ENCODE measurements at places on chromosomes 16 and 17.

DNA sequence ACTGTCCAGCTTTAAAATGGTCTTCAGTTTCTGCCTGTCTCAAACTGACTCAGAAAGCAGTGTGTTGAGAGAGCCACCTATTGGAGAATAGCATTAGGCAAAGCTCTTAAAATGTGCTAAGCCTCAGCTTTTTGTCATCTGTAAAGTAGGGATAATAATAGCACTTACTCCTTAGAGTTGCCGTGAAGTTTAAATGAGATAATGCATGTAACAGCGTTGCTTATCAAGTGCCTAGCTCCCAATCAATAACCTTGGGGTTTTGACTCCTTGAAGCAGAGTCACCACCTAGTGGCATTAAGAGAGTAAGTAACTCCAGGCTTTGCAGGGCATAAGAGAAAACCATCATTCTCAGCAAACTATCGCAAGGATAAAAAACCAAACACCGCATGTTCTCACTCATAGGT lies 163.3 kb downstream of the HS3ST2 start:
- no peak for DNase-seq

- DNase-seq = no peak
Measured at GRCh38 chr17:51365090-51365489, 104.7 kb downstream of the UTP18 start.

DNA sequence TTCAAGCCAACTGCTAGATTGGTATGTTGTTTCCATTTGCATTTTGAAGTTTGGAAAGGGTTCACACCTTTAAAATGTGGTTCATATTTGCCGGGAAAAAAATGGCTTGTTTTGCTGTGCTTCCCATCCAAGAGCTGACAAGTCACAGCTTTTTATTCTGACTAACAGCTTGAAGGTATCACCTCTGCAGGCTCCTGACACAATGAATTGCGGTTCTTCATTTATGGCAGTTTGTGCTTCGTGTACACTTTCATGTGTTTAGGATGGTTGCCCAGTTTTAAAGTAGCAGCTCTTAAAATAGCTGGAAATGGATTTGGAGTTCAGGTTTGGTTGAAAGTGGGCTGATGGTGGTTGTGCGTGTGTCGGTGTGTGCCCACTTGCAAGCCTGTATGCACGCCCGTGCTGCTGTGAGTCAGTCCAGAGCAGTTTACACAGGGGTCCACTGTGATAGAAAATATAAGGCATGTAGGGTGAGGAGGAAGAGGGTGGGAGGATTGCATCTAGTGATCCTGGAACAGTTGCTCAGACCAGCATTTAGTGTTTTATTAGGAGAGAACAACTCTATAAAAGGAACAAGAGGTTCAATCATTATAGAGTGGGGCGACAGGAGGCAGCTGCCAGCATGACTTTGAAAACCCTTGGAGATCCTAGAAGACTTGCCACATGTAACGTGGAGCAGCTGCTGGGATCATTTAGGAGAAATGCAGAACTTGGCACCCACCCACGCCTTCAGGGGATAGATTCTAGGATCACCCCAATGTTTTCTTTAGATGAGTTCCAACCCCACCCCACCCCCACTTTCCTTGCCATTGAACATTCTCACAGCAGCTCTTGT lies 108.0 kb upstream of the TBX2 start:
- DNase-seq = no peak

DNA sequence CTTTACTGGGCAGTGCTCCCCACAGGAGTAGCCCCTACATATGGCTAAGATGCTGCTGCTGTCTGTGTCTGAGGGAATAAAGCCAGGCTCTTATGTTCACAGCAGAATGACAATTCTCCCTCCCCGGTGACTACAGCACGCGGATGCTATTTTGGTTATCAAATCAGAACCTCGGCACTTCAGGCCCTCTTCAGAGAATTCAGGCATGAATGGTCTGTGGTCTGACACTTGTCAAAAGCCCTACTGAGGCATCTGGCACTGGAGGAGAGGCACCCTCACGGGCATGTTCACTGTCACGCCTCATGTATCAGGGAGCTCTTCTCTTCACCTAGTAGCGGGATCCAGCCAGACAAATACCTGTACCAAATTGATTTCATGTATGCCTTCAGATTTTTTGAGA lies 30.4 kb downstream of the KIAA0513 start:
- no peak for DNase-seq

DNA sequence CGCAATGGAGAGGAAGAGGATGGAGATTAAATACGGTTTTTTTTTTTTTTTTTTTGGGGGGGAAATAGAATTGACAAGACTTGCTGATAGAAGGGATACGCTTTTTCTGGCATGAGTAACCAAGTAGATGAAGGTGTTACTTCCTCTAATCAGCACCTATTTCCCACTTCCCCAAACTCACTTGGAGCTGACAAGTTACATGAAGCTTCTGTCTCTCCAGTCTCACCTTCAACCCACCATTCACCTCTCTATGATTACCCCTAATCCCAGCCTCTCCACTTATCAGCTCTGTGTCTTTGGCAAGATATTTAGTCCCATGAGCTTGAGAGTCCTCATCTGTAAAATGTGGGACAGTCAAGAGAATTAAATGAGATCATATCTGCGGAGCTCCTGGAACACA lies 185.9 kb upstream of the HS3ST3A1 start:
- DNase-seq = no peak

DNA sequence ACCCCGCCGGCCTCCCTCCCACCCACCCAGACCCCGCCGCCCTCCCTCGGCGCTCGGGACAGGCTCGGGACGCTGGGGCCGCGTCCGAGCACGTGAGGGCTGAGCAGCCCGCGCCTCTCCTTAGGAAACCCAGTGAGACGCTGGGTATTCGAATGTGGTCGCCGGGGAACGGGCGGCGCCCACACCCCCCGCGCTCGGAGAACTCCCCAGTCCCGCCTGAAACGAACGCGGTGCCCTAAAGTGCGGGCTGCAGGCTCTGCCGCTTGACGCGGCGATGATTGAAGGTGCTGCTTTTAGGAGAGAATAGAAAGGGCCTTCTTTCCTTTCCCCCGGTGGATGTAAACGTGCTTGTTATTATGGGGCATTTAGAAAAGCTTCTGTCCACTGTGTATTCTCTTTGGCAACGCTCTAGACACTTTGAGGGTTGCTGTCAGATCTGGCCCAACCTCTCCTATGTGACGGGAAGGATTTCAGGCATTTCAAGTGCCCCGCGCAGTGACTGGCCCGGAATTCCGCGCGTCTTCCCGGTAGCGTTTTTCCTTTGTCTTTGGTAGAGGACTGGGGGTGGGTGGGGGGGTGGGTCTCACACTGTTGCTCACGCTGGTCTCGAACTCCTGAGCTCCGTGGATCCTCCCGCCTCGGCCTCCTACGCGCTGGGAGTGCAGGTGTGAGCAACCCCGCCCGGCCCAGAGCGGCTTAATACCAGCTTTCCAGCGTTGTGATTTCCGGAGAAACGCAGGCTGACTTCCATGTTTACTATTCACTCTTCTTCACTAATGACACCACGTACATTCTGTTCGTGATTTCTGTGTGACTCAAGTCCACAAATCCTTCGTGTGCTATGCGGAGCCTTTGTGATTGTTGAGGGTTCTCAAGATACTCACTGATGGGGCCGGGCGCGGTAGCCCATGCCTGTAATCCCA lies 21.8 kb upstream of the FOXK2 start:
- DNase-seq = peak; percentile 17
